ENCODE measurements at places on chromosomes 1 and 21. TPM values are rescaled to one million over a fixed set of nuclear protein-coding genes. Genes with fewer than 3 reads are reported as not detected.

RUNX3 gene
- 2.9 TPM for total RNA-seq

DCST1 gene
- total RNA-seq = not detected

RNU1-3 gene
- total RNA-seq = 8,154 TPM

CD247 gene
- total RNA-seq = 4.0 TPM

F3 gene
- total RNA-seq = 33.3 TPM

Data from aorta (tissue), 5 donors.